A549 treated with GW870086 at 1 μM for 4 hours (cell line): ENCODE measurements at places on chromosomes 3 and 15. TPM values are rescaled to one million over a fixed set of nuclear protein-coding genes. Genes with fewer than 3 reads are reported as not detected.

The CCR8 gene
- total RNA-seq = not detected in 5 replicates

The LRTM1 gene
- not detected in 5 replicates for total RNA-seq

The ALDH1A3 gene
- 14.6 to 19.7 TPM (median 16.5 TPM) in 5 replicates for total RNA-seq

The TARS3 gene
- total RNA-seq = 6.9 to 8.7 TPM (median 7.8 TPM) in 5 replicates

The ANKRD34C gene
- total RNA-seq = not detected in 5 replicates

The IL5RA gene
- 0.10 TPM in 1 of 5 replicates, not detected in the others for total RNA-seq

The SPTBN5 gene
- 0.10 to 0.36 TPM (median 0.16 TPM) in 5 replicates for total RNA-seq

The APOD gene
- total RNA-seq = 0.79 to 1.2 TPM (median 0.87 TPM) in 5 replicates

The SMCO1 gene
- not detected in 5 replicates for total RNA-seq

The GOLGA8J gene
- total RNA-seq = 0.10 TPM in 1 of 5 replicates, not detected in the others

The ACAD9 gene
- 23.0 to 25.9 TPM (median 23.7 TPM) in 5 replicates for total RNA-seq

The LINS1 gene
- 10.1 to 13.0 TPM (median 12.0 TPM) in 5 replicates for total RNA-seq

The PIK3CA gene
- 4.5 to 7.1 TPM (median 6.5 TPM) in 5 replicates for total RNA-seq

The DUOXA2 gene
- not detected in 5 replicates for total RNA-seq

The RASGRF1 gene
- 0.10 to 0.36 TPM (median 0.30 TPM) in 5 replicates for total RNA-seq

The STRIT1 gene
- total RNA-seq = not detected in 5 replicates

The SLC15A2 gene
- total RNA-seq = 0.09 to 0.97 TPM (median 0.19 TPM) in 5 replicates

The OIP5 gene
- total RNA-seq = 13.3 to 15.9 TPM (median 14.6 TPM) in 5 replicates

The GOLGA8G gene
- not detected in 5 replicates for total RNA-seq

The ITPKA gene
- total RNA-seq = 7.4 to 9.3 TPM (median 9.1 TPM) in 5 replicates

The IL17RB gene
- 0.71 to 1.2 TPM (median 0.96 TPM) in 5 replicates for total RNA-seq

The IL20RB gene
- 0.58 to 1.5 TPM (median 0.93 TPM) in 5 replicates for total RNA-seq

The CFAP92 gene
- total RNA-seq = not detected in 5 replicates

The TNNC1 gene
- 1.1 to 1.9 TPM (median 1.6 TPM) in 5 replicates for total RNA-seq

The KNG1 gene
- total RNA-seq = 0.02 TPM in 1 of 5 replicates, not detected in the others

The GNAT1 gene
- total RNA-seq = not detected in 5 replicates

The MYO1E gene
- total RNA-seq = 207 to 342 TPM (median 312 TPM) in 5 replicates

The SEMA3G gene
- 0.08 to 0.13 TPM (median 0.13 TPM) in 5 replicates for total RNA-seq

The TGM4 gene
- total RNA-seq = 0.10 to 0.20 TPM (median 0.17 TPM) in 5 replicates

The SETD2 gene
- total RNA-seq = 15.2 to 22.2 TPM (median 17.9 TPM) in 5 replicates

The TP63 gene
- 0.11 to 0.29 TPM (median 0.21 TPM) in 5 replicates for total RNA-seq

The C3orf20 gene
- 0.05 TPM in 1 of 5 replicates, not detected in the others for total RNA-seq

The VWA5B2 gene
- 0.33 to 0.62 TPM (median 0.52 TPM) in 5 replicates for total RNA-seq

The GUCA1C gene
- not detected in 5 replicates for total RNA-seq

The ATP13A5 gene
- not detected in 5 replicates for total RNA-seq

The UROC1 gene
- not detected in 5 replicates for total RNA-seq
